OCI-LY7 (cell line): ENCODE measurements at places on chromosomes 5 and 9. TPM values are rescaled to one million over a fixed set of nuclear protein-coding genes. Genes with fewer than 3 reads are reported as not detected.
A peak's percentile ranks its signal among the peaks of the same experiment; 100 is the strongest.

The FIBCD1 gene
- total RNA-seq = not detected in 2 replicates

The GAPVD1 gene
- 41.1 and 44.5 TPM in 2 replicates for total RNA-seq

- no peak for DNase-seq
Measured at GRCh38 chr9:80615964-80616363, 1044.2 kb downstream of the TLE4 start.

DNA sequence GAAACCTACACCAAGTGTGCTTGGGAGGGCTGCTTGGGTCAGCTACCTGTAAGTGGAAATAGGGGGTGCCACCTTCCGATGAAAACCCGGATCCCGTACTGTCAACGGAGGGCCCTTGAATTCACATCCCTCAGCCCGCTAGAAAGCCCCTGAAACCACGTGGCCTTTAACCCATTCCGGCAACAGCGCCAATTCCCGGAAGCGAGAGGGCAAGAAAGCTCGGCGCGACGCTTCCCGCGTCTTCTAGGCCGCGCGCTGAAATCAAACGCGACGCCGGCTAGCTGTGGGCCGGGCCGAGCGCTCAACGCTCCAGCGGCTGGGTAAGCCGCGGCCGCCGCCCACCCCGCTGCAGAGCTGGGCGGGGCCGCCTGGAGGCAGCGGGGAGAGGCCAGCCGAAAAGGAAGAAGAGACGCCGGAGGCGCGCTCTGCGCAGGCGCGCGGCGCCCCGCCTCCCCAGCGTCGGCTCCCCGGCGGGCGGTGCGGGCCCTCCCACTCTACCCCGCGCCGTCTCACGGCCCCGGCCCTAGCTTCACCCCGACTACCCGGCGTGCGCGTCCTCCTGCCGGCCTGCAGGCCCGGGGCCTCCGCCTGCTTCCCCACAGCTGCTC lies at the start of gene KIF2A:
Gene KIF2A (plus strand): TSS at position 492 of the 608 bp plus-strand sequence. CDS start 267 bp downstream, outside the sequence.
- peak; percentile 97 for DNase-seq

DNA sequence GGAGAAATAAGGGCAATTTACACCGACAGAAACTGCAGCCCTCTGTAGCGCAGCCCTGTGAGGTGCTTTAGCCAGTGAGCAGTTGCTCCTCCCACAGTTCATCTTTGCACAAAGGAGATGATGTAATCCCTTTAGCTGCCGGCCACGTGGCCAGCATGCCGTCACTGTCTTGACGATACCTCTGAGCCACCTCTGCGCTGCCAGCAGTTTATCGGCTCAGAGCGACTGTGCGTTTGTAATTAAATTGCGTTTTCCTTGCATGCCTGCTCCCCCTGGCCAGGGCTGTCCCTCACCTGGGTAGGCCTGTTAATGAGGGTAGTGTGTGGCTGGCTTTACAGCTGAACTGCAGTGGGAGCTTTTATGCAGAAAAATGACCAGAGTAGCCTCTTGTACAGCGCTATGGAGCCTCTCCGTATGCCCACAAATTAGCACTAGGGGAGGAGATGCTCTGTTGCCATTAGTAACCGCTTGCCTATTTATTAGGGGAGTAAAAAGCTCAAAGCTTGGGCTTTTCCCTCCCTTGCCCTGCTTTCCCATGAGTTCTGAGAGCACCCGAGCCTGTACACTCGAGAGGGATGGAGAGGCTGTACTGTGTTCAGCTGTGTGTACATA lies 107.0 kb downstream of the TRIO start:
- no peak for DNase-seq

- no peak for DNase-seq
Measured at GRCh38 chr5:30600892-30601291, 592.6 kb upstream of the CDH6 start.

DNA sequence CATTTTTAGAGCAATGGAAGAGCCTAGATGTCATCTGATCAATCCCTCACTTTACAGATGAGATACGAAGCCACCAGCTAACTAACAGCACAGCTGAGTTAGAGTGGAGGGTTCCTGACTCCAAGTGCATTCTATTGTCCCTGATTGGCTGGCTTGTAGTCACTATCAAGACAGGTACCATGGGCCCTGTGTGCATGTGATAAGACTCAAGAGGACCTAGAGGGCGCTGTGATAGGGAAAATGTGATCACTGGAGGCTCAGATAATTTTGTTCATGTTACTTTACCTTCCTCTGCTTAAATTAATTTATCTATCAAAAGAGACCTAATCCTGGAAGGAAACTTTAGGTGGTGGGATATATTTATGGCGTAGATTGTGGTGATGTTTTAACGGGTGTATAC lies 19.5 kb upstream of the SNAPC3 start:
- peak; percentile 55 for DNase-seq

DNA sequence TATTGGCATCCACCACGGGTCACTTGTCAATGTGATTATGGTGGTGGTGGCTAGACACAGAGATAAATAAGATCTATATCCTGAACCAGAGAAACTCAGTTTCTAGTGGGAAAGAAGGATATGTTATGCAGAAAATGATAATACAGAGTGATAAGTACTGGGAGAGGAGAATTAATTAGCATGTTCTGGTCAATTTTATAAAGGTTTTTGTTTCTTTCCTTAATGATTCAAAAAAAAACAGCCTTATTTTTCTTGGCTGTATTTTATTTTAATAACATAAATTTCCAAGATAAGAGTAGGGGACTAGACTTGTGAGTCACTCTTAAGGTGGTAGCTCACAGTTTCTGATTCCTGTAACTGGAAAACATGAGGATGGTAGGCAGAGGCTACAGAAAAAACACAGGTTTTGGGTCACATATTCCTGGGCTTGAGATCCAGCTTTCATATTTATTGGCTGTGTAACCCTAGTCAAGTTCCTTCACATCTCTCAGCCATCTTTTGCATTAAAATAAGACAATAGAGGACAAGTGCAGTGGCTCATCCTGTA lies 350.3 kb upstream of the RPS23 start:
- no peak for DNase-seq

DNA sequence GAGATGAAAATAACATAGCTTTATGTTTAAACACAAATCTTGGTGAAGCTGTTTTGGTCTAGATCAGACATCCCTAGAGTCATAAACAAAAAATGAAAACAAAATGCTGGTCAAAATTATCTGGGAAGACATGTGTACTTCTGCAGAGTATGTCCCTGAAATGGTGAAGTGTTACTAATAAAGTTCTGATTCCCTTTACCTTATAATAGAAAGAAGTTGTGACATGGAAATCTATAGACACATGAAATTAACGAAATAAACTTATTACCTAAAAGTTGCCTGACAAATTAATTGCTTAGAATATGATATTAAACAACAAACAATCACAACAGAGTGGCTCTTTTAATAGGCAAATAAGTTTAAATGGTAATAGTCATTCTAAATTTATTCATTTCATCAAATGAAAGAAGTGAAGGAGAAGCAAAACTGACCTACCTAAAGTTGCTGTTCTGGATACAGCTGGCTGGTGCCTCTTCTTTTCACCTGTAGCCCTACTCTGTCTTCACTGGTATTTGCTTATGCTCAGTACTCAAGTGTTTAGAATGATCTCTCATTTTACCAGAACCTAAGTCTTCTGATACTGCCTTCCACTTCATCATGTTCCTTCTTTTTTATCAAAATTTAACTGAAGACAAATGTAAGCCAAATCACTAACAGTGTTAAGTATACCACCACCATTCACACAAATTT lies 38.8 kb downstream of the FNIP1 start:
- DNase-seq = no peak
